ENCODE measurements at places on chromosomes 7 and 10.

- DNase-seq = no peak
These were observed 45.1 kb downstream of the CUX1 start for GRCh38 chr7:101862280-101863220.

DNA sequence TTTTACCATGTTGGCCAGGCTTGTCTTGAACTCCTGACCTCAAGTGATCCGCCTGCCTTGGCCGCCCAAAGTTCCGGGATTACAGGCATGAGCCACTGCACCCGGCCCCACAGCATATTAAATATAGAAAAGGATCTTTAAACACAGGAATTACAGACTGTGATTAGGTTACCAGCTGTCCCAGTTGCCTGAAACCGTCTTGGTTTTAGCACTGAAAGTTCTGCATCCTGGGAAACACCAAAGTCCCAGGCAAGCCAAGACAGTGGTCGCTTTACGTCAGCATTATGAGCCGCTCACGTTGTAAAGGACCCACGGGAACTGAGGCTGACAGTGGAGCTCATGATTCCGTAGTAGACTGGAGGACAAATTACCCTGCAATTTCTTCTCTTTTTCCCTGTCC lies 69.0 kb upstream of the FAM180A start:
- no peak for DNase-seq

DNA sequence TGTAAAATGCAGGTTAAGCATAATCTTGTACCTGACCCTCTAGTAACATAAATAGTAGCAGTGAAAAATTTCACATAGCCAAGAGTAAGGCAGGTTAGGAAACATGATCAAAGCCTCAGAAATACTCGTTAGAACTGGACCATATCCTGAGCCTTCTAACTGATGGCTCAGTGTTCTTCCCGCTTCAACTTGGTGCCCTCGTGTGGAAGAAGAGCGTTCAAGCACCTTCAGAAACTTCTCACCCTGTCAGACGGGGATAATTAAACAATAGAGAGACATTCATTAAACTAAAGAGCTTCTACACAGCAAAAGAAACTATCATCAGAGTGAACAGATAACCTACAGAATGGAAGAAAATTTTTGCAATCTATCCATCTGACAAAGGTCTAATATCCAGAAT lies 124.5 kb downstream of the MYOF start:
- DNase-seq = no peak

DNA sequence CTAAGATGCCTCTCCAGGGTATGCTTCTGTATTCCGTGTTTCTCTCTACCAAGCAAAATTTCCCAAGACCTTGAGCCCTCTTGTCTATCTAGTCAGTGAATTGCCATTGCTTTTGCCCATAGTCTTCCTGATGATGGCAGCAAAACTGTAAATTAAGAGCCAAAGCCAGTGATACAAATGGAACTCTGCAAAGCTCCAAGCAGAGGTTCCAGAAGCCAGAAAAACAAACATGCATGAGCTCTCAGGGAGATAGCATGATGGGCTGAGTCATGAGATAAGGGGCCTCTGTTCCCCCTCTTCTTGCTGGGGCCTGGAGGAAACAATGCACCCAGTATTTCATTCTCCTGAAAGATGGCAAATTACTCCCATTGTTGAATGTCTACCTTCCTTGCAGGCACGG lies 24.7 kb downstream of the LSMEM1 start:
- DNase-seq = no peak

- DNase-seq = no peak
These were observed 22.2 kb downstream of the PSPH start for GRCh38 chr7:56028942-56029630.

DNA sequence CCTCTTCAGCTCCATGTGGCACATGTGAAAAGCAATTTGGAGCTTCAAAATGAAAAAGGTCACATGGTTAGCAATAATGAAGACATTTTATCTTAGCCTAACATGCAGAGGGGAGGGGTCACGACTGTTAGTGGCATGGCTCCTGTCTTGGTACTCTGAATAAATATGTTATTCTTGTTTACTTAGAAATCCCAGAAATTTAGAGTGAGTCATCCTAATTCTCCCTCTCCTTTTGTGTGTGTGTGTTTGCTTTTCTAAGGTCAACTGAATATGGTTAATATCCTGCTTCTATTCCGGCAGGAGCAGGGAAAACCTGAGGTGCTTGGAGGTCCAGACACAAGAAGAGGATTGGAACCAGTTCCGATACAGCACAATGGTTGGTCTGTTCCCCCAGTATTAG lies 17.6 kb downstream of the BCCIP start:
- no peak for DNase-seq

DNA sequence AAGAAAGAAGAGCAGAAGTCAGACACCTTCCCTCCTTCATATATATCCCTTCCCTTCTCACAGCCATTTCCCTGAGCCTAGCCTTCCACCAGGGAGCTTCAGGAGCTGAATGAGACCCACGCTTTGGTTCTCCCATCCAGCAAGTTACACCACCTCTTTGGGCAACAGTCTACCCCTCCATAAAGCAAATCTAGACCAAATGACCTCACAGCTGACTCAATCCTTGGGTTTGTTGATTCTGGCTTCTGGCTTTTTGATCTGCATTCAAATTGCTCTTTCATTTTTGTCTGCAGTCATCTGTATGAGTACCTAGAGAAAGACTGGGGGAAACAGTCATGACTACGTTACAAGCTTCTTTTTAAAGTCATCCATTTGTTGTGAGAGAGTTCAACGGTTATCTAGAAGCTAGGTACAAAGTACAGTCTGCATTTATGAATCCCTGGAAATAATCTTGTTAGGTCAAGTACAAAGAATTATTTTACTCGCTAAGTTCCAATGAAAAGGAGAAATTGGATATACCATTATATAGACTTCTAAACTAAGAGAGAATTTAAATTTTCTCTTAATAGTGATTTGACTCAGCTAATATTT lies 86.3 kb downstream of the RAB11FIP2 start:
- no peak for DNase-seq

DNA sequence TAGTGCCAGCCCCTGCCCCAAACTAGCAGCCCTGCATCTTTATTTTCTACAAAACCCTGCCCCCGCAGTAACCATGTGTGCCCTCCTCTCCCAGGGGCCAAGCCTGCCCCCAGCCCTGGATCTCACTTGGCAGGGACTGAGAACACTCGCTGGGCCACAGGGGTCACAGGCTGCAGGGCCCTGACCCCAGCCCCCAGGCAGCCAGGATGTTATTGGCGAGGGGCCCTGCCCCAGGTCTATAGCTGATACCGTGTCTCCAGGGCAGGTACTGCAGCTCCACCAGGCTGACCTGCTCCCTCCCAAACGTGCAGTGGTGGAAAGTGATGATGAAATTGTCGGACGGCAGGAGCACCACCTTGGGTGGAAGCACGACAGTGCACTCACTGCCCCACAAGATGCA lies 35.9 kb upstream of the TUBB8 start:
- DNase-seq = no peak
